Testis (tissue), 5 donors: ENCODE measurements at places on chromosomes 7 and 10.

DNA sequence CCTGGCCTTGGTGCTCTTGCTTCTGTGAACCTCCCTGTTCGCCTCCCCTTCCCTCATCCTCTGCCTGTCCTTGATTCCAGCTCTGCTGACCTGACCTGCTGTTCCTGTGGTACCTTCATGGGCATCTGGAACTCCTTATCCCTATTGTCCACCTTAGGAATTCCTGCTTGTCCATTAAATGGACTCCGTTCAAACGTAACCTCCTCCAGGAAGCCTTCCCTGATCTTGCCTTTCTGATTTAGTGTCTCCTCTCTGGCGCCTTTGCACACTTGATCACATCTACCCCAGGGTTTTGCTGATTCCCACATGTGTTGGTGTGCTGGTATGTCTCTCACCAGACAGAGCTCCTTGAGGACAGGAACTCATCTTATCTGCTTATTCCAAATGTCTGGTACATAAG is 20.9 kb downstream of the TSPAN15 start:
- DNase-seq: no peak

- no peak for DNase-seq
These were observed 18.7 kb downstream of the ASB13 start for GRCh38 chr10:5647507-5648240.

- no peak for DNase-seq
These were observed 41.2 kb downstream of the AP3M1 start for GRCh38 chr10:74109452-74109851.

DNA sequence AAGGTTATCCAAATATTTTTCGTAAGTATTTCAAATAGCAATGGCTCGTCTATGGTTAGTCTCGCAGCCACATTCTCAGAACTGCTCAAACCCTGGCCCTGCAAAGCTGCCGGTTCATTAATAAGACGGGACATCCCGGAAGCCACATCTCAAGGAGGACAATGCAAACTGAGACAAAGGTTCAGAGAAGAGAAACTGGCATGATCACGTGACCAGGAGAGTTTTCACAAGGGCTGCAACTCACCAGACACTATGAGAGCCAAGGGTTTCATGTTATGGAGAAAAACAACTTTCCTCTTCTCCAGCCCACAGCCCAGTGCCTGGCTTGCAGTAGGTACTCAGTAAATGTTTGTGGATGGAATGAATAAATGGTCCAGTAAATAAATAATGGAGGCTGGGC is 5.0 kb upstream of the HSPA12A start:
- no peak for DNase-seq

- DNase-seq: no peak
These were observed 10.7 kb downstream of the XPNPEP1 start for GRCh38 chr10:109912335-109913281.

DNA sequence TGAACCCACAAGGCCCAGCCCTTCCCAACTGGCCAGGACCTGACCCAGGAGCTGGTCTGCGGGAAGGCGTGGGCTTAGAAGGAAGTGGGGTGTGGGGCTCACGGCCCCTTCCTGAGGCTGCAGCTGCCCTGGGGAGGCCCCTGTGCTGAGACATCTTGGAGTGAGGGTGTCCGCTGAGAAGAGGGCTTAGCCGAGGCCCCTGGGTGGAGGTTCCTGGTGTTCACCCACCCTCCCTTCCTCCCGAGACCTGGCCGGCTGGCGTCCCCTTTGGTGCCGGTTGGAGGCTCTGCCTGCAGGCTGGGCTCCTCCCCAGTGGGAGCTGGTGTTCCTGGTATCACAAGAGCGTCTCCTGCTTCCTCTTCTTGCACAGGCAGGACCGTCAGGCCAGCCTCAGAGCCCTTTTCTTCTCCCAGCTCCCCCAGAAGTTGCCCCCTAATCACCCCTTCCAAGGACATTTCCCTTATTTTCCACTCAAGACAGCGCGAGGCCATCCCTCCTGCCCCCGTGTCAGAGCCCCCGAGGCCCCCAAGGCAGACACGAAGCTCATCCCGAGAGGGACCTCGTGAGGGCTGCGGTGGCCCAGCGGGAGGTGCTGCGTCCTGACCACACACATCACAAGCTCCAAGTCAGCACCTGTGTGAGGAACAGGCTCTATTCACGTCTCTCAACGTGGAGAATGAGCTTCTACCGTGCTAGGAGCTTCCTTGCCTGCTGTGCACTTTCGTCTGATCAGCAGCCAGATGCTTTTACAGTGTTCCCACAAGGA is 25.1 kb upstream of the FAM20C start:
- DNase-seq: no peak

DNA sequence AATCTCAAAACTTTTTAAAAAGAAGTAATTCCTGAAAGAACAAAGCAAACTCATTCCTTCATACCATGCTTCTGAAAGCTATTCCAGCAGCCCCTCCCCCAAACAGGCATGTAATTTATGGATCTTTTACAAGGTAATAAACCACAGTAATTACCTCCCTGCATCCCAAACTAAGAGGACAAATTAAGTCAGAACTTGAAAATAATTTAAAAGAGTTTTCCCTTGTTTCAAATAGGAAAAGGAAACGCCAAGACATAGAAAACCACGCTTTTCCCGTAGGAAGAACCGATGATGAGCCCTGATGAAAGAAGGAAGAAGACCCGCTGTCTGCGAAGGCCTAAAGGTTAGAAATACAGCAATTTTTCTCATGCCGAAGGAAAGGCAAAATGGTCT is 8.9 kb downstream of the HOXA4 start:
- DNase-seq: no peak

- no peak for DNase-seq
These were observed 551 bp downstream of the WASL start for GRCh38 chr7:123748171-123748733.

DNA sequence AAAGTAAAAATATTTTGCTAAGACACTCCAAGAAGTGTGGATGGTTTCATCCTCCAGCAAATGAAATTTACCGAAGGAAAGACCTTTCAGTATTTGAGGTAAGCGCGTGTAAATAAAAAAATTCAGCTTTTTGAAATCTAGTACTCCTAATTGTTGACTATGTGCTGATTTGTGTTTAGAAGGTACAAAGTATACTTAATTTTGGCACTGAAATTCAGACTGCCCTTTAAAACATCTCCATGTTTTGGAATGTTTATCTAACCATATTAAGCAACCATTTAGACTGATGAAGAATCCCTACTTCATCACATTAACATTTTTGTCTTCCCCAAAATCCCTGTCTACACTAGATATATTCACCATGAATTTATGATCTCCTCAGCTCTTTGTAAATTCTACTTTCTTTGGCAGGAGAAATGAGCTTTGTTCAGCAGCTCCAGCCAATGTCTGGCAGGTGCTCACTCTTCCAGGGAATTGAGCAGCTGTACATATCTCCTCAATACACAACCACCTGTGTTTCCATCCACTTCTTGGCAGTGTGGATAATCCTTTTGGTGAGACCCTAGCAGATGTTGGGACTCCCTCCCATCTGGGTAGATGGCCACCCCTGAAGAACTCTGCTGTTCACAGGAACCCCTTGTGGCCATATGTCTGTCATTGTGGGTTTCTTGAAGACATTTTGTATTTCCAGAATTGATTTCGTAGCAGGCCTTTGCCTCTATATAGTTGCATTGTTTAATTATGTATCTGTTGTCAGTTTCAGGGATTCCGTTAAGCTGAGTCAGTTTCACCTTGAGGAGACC is 129.4 kb upstream of the SAMD8 start:
- DNase-seq: no peak

DNA sequence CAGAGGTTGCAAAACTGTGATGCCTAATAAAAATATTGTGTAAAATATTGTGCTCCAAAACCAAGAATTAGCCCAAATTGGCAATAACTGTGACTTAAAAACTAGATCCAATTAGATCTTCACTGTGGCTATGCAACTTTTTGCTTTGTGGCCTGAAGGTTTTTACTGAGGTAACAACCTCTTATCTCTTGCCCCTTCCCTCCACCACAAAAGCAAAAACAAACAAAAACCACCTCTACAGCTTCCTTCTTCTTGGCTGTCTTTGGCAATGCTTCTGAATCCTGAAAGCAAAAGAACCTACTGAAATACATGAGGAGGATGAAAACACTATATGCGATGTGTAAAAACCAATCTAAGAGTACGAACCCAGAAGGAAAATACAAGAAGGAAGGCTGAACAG is 226.7 kb upstream of the MBL2 start:
- DNase-seq: no peak

DNA sequence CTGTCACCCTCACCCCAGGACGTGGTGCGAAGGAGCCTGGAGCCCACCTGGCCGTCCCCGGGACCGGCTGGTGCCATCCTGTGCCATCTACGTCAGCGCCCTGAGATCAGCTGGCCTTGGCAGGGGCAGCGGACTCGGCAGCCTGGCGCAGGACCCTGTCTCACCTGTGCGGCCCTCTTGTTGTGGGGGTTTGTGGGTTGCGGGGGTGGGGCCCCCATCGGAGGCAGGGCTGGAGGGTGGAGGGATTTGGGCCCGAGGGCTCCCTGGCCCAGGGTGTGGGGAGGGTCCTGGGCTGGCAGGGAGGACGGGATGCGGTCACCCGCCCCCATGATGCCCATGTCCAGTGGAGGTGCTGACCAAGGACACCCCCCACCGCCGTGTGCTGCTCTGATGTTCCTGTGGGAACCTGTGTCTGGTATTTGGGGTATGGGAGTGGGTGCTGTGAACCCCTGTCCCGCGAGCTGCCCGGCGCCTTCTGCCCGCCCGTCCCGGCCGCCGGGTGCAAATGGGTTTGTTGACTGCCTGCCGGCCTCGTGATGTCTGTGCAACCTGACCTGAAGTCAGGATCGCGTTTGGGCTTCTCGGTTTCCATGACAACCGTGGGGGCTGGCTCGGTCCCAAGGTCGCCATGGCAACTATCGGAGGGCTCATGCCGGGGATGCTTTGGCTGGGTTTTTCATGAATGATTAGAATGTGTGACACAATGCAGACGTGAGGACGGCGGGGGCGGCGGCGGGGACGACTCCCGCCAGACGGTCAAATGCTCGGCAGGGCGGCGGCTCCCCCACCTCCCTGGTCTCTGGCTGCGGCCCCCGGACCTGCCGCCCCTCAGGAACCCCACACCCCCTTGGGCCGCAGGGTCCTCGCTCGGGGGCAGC is 7.3 kb downstream of the MAFK start:
- DNase-seq: peak; percentile 95

DNA sequence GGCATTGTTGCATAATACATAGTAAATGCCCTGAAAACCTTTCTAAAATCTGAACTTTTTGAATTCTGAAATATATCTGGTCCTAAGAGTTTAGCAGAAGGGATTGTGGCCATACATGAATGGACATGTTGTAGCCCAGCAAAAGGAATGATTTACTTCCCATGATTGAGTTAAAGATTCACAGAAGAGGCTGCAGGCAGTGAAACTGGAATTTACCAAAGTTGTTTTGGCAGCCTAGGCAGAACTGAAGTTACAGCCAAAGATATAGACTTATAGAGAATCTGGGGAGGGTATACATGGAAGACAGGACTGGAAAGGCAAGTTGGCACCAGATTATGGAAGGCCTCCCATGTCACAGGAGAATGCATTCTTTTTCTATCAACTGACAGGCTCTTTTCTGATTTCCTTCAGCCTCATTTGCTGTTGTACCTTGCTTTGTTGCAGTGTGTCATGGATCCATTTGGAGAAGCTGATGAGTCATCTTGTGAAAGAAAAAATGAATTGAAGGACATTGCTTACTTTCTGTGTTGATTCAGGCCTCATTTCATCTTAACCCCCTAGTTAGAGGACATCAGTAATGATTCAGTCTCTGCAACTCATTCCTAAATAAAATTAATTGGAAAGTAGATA is 356.2 kb upstream of the LRGUK start:
- DNase-seq: no peak

DNA sequence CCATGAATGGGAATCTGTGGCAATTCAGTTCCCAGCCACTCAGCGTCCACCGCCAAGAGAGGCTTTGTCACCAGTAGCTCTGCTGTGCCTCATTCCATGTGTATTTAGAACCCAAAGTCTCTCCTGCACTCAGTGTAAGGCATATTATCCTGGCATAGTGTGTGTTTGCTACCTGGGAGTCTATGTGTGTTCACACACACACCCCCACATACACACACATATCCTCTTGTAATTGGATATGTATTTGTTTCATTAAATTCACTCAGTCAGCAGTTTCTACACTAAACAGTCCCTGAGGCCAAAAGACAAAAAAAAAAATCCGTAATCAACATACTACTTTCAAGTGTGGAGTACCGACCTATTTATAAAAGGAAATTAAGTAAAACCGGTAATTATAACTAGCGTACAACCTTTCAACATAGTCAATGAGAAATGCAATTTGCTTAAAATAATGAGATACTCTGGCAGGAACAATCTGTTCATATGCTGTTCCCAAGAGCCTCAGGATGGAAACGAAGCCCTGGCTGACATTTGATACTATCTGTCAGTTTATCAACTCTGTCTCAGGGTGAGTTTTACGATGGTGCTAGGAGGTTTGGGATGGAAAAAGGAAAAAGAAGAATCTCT is 425.8 kb upstream of the CELF2 start:
- peak; percentile 36 for DNase-seq

- DNase-seq: no peak
These were observed 1.3 kb upstream of the PPRC1 start for GRCh38 chr10:102131286-102132170.

- DNase-seq: peak; percentile 60
These were observed 8.6 kb downstream of the BTBD16 start for GRCh38 chr10:122279725-122280141.

GRCh38 chr10:105070952-105071351 is 429.9 kb downstream of the SORCS3 start:
- no peak for DNase-seq

DNA sequence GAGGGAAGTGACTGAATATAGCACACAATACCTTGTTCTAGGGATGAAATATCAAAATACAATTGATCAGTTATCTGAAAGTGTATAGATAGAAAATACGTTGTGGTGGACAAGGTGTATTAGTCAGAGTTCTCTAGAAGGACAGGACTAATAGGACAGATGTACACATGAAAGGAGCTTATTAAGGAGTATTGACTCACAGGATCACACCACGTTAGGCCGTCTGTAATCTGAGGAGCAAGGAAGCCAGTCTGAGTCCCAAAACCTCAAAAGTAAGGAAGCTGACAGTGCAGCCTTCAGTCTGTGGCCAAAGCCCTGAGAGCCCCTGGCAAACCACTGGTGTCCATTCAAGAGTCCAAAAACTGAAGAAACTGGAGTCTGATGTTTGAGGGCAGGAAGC is 406.1 kb downstream of the MDFIC start:
- DNase-seq: no peak

GRCh38 chr10:126127481-126128029 is 231.2 kb downstream of the FANK1 start:
- DNase-seq: no peak

DNA sequence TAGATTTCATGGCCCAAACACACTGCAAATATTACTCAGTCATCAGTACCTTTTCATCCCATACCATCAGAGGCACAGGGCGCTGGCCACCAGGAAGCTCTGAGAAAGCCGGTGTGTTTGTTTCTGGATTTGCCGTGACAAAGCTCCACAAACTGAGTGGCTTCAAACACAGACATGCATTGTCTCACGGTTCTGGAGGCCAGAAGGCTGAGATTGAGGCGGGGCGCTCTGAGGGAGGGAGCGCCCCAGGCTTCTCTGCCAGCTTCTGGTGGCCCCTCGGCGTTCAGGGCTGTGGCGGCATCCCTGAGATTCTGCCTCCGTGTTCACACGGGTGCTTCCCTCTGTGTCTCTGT is 3.7 kb upstream of the TTYH3 start:
- DNase-seq: no peak

GRCh38 chr10:49177391-49178355 is 10.5 kb downstream of the TMEM273 start:
- no peak for DNase-seq

- DNase-seq: no peak
These were observed 11.6 kb downstream of the CBX3 start for GRCh38 chr7:26212921-26213718.
